ENCODE measurements at places on chromosomes 6 and 20.

- no peak for DNase-seq
Observed at GRCh38 chr6:137156650-137157049, 16.8 kb downstream of the IL22RA2 start.

DNA sequence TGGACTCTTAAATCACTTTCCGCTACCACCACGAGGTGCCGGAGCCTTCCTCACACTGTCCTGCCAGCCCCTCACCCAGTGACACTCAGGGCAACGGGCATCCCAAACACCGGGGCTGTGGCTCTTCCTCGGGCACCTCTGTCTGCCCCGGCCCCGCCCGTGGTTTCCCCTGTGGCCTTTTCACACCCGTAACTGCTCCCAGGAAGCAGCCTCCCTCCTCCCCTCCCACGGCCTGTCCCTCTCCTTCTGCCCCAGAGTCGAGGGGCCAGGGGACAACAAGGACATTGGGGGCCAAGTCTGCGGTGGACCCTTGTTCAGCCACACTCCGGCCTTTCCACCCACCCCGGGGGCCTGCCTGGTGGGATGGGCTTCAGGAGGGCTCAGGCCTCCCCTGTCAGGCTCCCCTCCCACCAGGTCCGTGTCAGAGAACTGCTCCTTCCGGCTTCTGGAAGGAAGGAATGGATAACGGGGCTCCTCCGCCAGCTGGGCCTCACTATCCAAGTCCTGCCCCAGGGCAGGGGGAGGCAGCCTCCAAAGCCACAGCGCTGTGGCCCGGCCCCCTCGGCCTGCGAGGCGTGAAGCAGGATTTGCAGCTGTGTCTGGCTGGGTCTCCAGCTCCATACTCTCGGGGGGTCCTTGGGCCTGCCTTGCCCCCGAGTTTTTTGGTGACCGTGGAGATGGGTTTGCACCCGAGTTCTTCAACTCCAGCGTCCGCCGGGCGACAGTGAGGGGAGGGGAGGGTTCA is 54.7 kb upstream of the CHRNA4 start:
- no peak for DNase-seq

DNA sequence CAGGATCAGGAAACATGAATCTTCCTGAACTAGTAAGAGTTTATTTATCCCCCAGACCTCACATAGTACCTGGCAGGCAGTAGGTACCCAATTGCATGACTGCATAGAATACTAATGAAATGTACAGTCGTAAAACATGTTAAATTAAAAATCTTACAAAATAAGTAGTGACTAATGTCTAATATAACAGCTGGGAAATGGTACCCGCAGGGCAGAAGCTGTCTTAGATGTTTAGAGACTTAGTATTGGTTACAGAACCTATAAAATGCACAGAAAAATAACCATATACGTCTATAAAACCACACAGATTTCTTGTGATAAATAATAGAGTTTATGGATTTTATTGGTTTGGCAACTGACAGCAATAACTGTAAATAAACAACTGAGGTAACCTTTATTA is 139.1 kb upstream of the GMDS start:
- DNase-seq: no peak

- DNase-seq: no peak
Observed at GRCh38 chr6:16635810-16636602, 125.3 kb downstream of the ATXN1 start.

- DNase-seq: peak; percentile 10
Observed at GRCh38 chr6:14452567-14453527, 335.3 kb downstream of the CD83 start.

GRCh38 chr6:156953127-156953478 is 175.9 kb downstream of the ARID1B start:
- DNase-seq: no peak

- no peak for DNase-seq
Observed at GRCh38 chr6:149410557-149410956, 10.5 kb downstream of the SUMO4 start.

GRCh38 chr20:44695674-44696300 is 19.4 kb upstream of the CCN5 start:
- no peak for DNase-seq

- no peak for DNase-seq
Observed at GRCh38 chr6:47669684-47670513, 28.5 kb upstream of the ADGRF4 start.

DNA sequence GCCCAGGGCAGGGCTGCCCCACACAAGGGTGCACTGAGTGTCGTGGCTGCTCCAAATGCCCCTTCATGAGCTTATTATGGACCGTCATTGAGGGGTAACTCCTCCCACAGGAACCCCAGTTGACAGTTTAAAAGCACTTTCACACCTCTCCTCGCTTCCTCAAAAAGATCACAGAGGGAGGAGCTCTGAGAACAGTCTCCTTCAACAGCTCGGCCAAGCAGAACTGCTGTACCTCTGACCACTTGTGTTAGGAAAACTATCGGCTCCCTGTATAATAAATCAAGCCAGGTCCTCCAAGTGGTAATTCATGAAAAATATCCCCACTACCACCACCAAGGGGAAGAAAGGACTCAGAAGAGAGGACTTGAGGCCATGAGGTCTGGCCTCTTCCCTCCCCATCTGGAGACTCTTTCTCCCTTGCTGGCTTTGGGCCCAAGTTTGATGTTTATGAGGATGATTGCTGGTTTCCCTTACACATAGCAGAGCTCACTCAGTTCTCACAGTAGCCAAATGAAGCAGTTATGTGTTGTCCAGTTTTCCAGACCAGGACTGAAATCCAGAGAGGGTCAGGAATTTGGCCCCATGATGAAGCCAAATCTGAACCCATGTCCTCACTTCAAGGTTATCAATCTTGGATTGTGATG is 8.7 kb downstream of the SNX21 start:
- DNase-seq: no peak

DNA sequence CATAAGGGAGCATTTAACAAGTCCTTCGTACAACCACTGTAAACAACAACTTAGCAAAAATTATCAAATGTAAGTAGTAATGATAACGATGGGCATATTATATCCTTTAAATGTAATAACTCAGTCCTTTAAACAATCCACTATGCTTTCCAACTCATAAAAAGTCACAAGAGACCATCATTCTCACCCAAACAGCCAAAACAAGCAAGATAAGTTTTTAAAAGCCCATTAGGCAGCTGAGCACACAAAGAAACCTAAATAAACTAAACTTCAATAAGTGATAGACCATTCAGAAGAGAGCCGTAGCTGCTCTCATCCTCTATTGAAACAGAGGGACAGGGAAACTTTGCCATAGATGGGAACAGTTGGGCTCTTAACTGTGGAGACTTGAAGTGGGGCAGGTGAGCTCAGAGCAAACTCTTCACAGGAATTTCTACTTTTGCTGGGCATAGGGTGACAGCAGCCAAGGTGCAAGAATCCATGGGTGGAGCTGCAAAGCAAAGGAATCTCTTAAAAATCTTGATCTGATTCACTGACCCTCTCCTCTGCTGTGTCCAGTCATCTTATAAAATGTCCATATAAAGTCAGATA is 22.5 kb downstream of the RAB22A start:
- DNase-seq: no peak

GRCh38 chr20:51945881-51946280 is 143.6 kb upstream of the SALL4 start:
- no peak for DNase-seq

DNA sequence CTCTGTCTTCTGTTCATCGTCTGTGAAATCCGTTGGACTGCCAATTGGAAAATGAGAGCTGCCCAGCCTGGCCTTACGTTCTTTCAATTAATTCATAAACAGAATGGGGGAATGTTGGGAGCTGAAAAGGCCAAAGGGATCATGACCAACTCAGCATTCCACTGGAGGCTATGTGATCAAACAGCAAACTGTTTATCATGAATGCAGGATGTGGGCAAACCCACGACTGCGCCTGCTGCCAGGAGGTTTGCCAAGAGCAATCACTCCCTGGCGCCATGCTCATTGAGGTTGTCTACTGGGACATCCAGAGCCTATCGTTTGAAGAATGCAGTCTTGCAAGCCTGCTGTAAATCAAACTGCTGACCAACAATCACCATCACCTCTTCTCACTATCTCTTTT is 9.3 kb upstream of the FKBP1A start:
- no peak for DNase-seq

DNA sequence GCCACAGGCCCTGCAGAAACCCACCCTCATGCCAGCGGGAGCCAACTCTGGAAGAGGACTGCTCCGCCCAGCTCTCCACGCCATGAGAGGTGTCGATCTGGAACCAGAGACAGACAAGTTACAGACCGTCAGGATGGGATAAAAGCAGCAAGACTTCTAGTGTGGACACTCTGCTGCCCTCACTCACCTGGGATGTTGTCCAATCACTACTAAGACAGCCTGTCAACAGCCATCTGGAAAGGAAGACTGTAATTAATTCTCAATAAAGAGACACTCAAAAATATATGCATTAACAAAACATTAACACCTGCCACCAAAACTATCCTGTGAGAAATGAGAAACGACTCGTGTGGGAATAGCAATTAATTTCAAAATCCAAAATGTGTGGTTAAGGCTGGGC is 28.3 kb downstream of the SLC2A4RG start:
- no peak for DNase-seq

DNA sequence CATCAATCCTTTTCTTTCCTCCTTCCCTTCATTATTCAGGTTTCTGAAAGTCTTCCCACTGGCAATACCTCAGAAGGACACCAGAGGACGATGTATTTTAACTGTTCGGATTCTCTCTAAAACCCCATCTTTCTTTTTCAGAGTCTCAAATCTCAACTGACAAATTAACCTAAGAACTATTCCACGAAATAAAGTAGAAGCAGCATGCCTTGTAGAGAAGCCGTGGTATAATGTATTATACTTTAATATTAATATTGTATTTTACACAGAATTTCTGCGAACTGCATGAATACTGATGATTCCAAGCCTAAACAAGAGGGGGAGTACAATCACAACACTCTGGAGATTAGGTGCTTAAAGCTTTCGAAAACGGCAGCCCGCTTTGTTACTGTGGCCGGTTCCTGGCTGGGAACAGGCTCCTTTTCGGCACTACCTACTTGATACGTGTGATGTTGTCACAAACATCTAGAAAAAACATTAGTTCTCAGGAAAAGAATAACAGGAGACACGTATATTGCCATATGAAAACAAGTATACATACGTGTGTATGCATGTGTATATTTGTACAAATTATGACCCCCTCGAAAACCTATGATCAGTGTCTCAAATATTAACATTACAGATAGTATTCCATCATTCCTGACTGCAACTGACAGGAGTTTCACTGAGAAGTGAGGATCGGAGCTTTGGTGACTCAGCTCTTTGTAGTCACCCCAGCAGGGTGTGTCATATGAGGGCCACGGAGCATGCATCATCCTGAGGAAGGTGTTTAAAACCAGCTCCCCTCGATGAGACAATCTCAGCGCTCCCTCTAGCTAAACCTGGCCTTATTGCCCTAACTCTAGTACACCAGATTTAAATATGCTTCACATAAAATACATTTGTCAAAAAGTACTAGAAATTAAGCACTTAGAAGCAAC is 319.7 kb upstream of the TCF21 start:
- no peak for DNase-seq

DNA sequence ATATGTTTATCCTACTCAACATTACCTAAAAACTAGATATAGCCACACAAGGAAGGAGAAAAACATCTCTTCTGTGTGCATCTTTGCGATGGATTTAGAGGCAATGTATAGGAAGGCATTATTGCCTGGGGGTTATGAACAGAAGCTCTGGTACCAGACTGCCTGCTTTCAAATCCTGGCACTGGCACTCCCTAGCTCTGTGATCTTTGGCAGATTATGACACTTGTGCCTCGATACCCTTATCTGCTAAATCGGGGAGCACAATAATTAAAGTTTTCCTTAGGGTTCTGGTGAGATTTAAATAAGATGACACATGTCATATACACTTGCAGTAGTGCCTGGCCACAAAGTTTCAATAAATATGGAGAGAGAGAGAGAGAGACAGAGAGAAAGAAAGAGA is 53.3 kb downstream of the SYNE1 start:
- no peak for DNase-seq

- DNase-seq: peak; percentile 24
Observed at GRCh38 chr6:7051780-7052442, 55.9 kb upstream of the RREB1 start.

GRCh38 chr6:53912661-53913060 is 117.9 kb downstream of the LRRC1 start:
- no peak for DNase-seq

GRCh38 chr6:24273096-24273870 is 84.6 kb downstream of the DCDC2 start:
- no peak for DNase-seq

GRCh38 chr6:114446342-114446741 is 103.5 kb upstream of the HS3ST5 start:
- DNase-seq: no peak

DNA sequence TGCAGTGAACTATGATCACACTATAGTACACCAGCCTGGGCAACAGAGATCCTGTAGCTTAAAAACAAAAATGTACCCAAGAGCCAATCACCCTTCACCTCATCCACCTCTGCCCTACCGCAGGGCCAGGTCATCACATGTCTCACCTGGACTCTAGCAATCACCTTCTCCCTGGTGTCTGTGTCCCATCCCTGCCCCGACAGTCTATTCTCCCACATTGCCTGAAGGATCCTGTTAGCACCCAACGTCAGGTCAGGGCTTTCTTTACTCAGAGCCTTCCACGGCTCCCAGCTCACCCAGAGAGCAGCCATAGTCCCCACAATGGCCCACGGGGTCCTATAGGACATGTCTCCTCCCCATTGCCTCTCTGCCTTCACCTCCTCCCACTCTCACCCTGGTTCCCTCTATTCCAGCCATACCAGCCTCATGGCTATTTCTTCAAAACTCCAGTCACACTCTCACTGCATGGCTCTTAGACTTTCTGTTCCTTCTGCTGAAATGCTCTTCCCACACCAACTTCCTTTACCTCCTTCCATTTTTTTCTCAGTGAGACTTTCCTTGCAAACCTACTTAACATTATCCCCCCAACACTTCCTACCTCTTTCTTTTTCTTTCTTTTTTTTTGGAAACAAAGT is 22.5 kb upstream of the ARFGEF2 start:
- no peak for DNase-seq

DNA sequence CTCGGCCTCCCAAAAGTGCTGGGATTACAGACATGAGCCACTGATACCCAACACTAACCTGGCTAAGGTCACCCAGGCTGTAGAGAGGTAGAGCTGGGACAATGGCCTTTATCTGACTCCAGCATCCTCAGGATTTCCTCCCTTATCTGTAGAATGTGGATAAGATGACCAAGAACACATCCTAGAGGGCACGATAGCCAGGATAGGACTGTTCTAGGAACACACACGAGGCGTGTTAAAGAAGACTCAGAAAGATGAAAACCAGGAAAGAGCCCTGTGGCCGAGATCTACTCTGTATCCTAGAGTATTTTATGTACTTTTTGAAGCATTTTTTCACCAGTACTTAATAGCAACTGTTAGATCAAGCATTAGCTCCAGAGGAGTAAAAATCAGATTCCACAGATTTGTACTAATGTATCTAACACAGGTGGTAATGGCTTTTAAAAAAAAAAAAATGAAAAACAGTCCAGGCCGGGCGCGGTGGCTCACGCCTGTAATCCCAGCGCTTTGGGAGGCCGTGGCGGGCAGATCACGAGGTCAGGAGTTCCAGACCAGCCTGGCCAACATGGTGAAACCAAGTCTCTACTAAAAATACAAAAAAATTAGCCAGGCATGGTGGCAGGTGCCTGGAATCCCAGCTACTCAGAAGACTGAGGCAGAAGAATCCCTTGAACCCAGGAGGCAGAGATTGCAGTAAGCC is 17.3 kb downstream of the PPP1R10 start:
- DNase-seq: no peak

GRCh38 chr6:44463728-44464450 is 76.4 kb downstream of the CDC5L start:
- DNase-seq: no peak

- no peak for DNase-seq
Observed at GRCh38 chr6:475314-475713, 83.8 kb downstream of the IRF4 start.
